ENCODE measurements at places on chromosomes 3 and 15. TPM values are rescaled to one million over a fixed set of nuclear protein-coding genes. Genes with fewer than 3 reads are reported as not detected.

MKRN3 gene
- 3.0 TPM for total RNA-seq

ALDH1L1 gene
- total RNA-seq = not detected

ERC2 gene
- 0.44 TPM for total RNA-seq

ZBTB20 gene
- total RNA-seq = 14.9 TPM

IQCB1 gene
- 6.1 TPM for total RNA-seq

PCOLCE2 gene
- total RNA-seq = 98.7 TPM

FBXO40 gene
- total RNA-seq = not detected

GOLGA8H gene
- total RNA-seq = 0.44 TPM

ANKRD63 gene
- not detected for total RNA-seq

CYP1A2 gene
- not detected for total RNA-seq

TRAT1 gene
- not detected for total RNA-seq

FAM174B gene
- total RNA-seq = 2.8 TPM

CSPG5 gene
- total RNA-seq = under 0.01 TPM

PPP2R3A gene
- 16.7 TPM for total RNA-seq

FYCO1 gene
- 44.7 TPM for total RNA-seq

C3orf62 gene
- total RNA-seq = 1.3 TPM

NEDD4 gene
- total RNA-seq = 43.2 TPM

HIGD2B gene
- total RNA-seq = not detected

MYO9A gene
- total RNA-seq = 59.1 TPM

TRIM71 gene
- not detected for total RNA-seq

EXD1 gene
- total RNA-seq = not detected

ERICH6 gene
- total RNA-seq = 0.15 TPM

GPR87 gene
- 0.29 TPM for total RNA-seq

OR4F15 gene
- total RNA-seq = under 0.01 TPM

WDR72 gene
- not detected for total RNA-seq

MON1A gene
- total RNA-seq = 19.2 TPM

FXR1 gene
- total RNA-seq = 238 TPM

SPATA12 gene
- 0.15 TPM for total RNA-seq

FMN1 gene
- total RNA-seq = 23.3 TPM

LRRC34 gene
- 7.9 TPM for total RNA-seq

CCDC33 gene
- not detected for total RNA-seq

RTP3 gene
- not detected for total RNA-seq

ARGFX gene
- not detected for total RNA-seq

TSEN2 gene
- total RNA-seq = 17.0 TPM

GOLGA6B gene
- not detected for total RNA-seq

APEH gene
- total RNA-seq = 134 TPM

SCAPER gene
- 8.9 TPM for total RNA-seq

ANKRD34C gene
- not detected for total RNA-seq

VILL gene
- 8.0 TPM for total RNA-seq

KBTBD12 gene
- not detected for total RNA-seq

AGTR1 gene
- total RNA-seq = 3.3 TPM

ATP8B4 gene
- 3.2 TPM for total RNA-seq

GATA2 gene
- total RNA-seq = 2.6 TPM

EFL1 gene
- total RNA-seq = 35.1 TPM

NFKBIZ gene
- 20.9 TPM for total RNA-seq

ZBTB47 gene
- total RNA-seq = 59.7 TPM

FOXB1 gene
- not detected for total RNA-seq

GOLGA6L10 gene
- under 0.01 TPM for total RNA-seq

LRRC31 gene
- not detected for total RNA-seq

All from smooth muscle cell of trachea (primary cell).